T-helper 2 cell (primary cell): ENCODE measurements at places on chromosomes 1 and 21.

DNA sequence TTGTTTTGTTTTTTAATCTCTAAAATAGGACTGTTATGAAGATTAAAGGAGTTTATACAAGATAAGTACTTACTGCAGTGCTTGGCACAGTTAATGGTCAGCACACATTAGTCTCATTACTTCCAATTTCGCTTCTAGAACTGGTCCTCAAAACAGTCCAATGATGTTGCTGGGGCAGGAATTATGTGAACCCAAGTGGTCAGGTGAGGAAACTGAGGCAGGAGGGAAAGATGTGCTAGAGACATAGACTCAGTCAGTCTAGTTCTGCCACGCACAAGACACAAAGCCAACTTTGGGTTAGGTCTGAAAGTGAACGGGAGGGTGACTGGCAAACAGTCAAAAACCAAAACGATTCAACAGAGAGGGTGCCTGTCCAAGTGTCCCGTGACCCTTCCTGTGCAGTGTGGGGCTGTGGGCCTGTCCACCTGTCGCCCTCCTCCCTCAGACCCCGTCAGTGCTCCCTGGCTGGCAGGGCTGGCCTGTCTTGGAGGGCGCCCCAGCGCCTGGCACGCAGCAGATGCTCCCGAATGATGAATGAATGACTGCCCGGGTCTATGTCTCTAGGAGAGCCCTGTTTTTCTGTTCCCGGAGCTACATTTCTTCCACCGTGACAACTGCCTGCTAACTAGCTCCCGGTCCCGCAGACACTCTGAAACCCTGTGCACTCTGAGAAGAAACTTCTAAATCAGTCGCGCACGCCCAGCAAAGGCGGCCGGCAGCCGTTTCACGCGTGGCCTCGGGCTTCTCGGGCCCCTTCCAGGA lies 2.4 kb downstream of the LRP8 start:
- no peak for DNase-seq

DNA sequence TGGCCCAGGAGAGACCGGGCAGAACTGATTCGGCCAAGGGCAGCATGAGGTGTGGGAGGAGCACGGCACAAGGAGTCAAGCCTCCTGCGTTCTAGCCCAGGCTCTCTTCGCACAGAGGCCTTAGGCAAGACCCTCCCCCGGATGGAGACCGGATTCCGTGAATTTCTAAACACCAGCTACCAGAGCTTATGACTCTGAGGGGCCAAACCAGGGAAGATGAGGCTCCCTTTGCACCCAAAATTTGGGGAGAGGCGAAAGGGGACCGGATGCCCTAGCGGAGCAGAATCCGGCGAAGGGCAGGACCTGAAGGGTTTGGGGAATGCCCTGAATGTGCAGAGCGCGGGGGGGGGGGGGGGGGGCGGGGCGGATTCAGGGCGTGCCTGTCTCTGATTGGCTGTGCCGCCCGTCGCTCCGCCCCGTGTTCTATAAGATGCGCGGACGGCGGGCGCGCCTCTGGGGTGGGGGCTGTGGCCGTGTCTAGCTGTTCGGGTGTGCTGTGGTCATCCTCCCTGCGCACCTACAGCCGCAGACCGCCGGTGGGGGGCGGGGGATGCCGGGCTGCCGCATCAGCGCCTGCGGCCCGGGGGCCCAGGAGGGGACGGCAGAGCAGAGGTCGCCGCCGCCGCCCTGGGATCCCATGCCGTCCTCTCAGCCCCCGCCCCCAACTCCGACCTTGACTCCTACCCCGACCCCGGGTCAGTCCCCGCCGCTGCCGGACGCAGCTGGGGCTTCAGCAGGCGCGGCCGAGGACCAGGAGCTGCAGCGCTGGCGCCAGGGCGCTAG lies at the start of gene TRNP1:
Gene TRNP1 (plus strand): TSS at position 456 of the 783 bp plus-strand sequence. CDS start 95 bp downstream, at position 551.
- DNase-seq = peak; percentile 66

DNA sequence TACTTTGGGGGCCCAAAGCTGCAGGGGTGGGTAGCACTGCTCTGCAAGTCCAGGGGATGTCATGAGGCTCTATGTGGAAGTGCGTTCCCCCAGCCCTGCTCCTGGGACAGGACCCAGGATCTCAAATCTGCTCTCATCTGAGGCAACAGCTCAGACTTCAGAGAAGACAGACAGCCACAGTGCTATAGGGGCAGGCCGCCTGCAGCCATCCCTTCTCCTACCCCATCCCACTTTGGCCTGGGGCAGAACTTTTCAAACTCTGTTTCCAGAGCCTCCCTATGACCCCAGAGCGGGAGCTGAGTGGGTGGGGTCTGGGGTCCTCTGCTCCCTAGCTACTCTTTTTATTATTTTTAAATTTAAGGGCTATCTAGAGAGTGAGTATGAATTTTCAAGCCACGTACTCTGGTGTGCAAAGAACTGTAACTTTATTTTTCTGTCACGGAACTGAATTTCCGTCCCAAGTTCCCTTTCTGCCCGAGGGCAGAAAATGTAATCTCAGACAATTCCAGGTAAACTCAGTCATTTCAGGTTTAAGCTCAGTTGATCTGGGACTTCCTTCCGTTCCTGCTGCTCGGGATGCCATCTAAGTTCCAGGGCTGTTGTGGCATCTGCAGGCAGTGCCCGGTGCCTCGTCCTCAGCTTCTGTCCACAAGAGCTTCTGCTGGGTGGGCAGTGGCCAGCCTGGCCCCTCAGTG lies 98.3 kb downstream of the ACTL8 start:
- no peak for DNase-seq

GRCh38 chr1:223084464-223084866 lies 58.6 kb downstream of the TLR5 start:
- no peak for DNase-seq

DNA sequence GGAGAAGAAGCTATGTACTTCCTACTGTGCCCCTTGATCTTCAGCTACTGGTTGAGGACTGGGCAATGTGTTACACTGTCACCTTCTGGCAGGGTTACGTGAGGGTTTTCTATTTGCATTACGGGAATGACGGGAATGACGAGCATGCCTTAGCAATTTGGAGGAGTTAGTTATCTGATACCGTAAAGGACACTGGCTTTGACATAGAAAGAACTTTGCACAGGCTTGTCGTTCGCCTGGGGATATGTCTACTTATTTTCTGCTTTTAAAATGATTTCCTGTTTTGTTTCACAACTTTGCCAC lies 19.8 kb upstream of the ACBD6 start:
- DNase-seq = no peak

GRCh38 chr1:175511496-175511895 lies 231.9 kb downstream of the TNR start:
- DNase-seq = no peak

- DNase-seq = no peak
These were observed 49.4 kb upstream of the A3GALT2 start for GRCh38 chr1:33370301-33370700.

DNA sequence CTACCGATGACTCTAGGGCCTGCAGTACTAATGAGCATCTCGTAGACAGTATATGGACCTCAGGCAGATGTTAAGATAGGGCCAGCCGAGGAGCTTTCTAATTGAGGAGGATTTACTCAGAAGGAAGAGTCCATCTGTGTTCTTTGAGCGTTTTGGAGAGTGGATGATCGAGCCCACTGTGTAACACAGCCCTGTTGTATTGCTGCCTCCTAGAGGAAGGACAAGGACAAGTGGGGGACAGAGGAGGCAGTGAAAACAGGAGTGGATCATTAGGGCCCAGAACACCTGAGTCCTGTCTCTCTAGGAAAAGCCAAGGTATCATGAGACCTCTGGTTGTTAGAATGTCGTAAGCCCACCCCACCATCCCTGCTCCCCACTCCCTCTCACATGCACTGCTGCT lies 62.9 kb downstream of the TBX19 start:
- no peak for DNase-seq

DNA sequence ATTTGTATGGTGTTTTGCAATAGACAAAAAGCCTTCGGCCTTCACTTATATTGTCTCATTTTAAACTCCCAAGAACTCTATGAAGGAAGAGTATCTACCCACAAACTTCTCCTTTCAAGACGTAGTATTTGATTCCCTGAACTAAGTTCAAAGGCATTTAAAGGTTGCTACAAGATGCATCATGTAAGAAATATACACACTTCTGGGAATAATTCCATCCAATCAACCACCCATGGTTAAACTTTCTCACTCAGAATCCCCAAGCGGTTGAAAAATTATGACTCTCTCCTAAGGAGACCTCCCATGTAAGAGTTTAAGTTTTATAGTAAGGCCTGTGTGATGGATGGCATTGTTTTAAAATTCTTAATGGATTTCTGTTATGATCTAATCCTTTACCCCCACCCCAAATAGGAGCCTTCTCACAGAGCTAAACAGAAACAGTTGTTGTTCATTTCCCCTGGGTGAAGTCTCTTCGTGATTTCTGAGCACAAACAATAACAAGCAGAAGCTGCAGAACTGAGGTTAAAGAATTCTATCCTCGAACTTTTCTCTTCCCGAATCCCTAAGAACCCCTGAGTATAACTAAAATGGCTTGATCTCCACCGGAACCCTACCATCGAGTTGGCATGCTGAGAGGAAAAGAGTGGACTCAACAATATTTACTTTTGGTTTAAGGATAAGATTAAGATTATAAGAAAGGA lies 185.0 kb downstream of the TGFBR3 start:
- no peak for DNase-seq

GRCh38 chr1:231124746-231125145 lies 37.1 kb upstream of the TRIM67 start:
- DNase-seq = no peak

- no peak for DNase-seq
These were observed 9.8 kb upstream of the CELSR2 start for GRCh38 chr1:109239409-109240068.

DNA sequence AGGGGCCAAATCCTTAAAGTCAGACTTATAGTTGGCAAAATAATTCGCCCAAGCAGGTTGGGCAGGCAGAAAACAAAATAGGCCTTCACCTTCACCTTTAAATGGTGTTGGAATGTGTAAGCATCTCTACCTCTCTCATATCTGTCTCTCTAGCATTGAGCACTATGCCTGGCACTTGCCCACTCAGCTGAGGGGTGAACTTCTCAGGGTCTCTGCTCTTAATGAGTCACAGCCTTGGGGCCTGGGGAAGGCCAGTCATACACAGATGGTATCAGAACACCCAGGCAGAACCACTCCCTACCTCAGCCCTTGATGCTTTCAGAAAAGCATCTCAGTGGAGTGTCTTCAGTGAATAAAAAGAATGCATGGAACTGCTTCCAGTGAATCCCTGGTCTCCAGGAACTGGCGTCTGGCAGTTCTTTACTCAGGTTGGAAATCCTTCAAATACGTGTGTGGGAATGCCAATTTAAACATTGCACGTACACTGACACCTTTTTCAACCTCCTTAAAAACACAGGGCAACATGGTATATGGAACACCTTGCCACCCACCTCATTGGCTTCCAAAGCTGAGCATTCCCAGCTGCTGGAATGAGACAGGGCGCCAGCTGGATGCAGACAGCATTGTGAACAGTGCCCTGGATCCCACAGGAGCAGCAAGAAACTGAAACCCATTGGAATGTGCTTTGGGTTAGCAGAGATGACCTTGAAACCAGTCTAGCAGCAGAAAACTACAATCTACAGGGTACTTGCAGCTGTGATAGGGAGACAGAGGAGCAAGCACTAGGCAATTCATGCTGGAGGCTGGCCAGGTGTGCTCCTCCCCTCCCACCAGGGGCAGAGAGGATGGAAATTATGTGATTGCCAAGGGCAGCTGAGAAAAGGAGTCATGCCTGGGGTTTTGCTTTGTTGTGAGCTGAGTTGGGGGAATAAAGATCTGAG lies 30.0 kb downstream of the ZNF697 start:
- DNase-seq = no peak

DNA sequence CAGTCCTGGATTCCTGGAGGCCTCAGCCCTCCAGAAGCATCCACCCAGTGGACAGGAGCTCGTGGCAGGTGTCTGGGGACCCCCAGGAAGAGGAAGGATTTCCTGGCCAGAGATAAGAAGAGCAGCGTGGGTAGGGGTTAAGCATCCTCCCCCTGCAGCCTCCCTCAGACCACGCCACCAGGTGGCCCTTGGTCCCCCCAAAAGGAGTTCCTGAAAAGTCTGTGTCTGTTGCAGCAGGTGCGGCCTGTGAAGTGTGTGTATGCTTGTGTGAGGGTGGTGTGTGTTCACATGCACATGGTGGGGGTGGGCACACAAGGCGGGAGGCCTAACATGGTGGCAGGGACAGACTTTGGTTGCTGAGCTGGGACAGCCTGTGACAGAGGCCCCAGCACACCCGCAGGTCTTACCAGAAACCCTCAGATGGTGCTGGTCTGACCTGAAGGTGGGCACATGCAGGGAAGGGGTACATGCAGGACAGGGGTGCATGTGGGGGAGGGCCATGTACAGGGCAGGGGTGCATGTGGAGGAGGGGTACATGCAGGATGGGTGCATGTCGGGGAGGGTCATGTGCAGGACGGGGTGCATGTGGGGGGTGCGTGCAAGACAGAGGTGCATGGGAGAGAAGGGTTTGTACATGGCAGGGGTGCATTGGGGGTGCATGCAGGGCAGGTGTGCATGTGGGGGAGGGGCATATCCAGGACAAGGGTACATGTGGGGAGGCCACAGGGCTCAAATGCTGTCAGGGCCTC lies 18.2 kb upstream of the RUNX3 start:
- no peak for DNase-seq

- DNase-seq = no peak
These were observed 10.7 kb upstream of the GRHL3 start for GRCh38 chr1:24308365-24309015.

DNA sequence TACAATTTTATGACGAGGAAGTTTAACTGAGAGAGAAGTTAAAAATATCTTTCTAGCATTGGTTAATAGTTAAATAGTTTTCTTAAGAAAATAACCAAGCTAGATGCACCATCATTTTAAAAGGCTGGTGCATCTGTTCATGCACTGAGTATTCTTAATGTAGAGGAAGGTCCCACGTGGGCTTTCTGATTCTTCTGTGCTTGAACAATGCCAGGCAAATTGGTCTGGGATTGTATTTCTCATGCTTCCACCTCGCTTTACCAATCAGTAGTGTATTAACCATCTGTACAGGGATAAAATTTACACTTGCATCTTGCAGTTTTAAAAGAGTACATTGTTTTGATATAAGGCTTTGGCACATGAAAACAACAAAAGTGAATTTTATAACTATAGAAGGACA lies 47.4 kb upstream of the MTF2 start:
- DNase-seq = no peak

DNA sequence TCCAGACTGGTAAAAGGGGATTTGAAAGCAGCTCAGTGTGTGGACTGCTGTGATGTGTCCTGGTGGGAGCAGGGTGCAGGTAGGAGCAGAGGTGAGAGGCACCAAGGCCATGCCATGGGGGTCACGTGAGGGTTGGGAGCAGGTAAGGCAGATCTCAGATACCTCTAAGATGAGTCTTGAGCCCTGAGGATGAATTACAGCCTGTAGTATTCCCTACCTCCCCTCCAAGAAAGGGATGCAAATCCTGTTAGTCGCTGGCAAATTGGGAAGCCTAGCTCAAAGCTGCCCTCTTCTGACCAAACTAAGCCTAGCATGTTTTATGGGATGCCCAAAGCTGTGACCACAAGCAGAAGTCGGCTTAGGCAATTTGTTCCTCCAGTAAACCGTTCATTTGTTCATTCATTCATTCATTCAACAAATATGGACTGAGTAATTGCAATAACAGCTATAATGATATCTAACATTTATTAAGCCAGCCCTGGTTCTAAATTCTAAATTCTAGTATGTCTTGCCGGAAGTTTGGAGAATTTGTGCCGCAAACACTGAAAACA lies 3.9 kb upstream of the NUAK2 start:
- no peak for DNase-seq

GRCh38 chr1:39788426-39788757 lies 273 bp downstream of the BMP8B start:
- DNase-seq = no peak

- no peak for DNase-seq
These were observed 25.3 kb upstream of the VAMP3 start for GRCh38 chr1:7745783-7746182.

GRCh38 chr1:101219924-101220870 lies 16.6 kb upstream of the S1PR1 start:
- DNase-seq = no peak

GRCh38 chr1:56852476-56852875 lies 2.1 kb upstream of the C8A start:
- DNase-seq = no peak
